ENCODE measurements at places on chromosomes 6 and 20. TPM values are rescaled to one million over a fixed set of nuclear protein-coding genes. Genes with fewer than 3 reads are reported as not detected.

The GPX5 gene
- total RNA-seq, result not detected

The OPRL1 gene
- 0.78 TPM for total RNA-seq

The RPRD1B gene
- total RNA-seq, result 25.6 TPM

The WASF1 gene
- total RNA-seq, result 9.8 TPM

The HMGN3 gene
- 64.5 TPM for total RNA-seq

The MYL9 gene
- 20.2 TPM for total RNA-seq

The KCNK16 gene
- not detected for total RNA-seq

The EDEM2 gene
- total RNA-seq, result 48.8 TPM

The CST4 gene
- not detected for total RNA-seq

The ENPP5 gene
- not detected for total RNA-seq

The FOXC1 gene
- total RNA-seq, result 9.5 TPM

Measured in A549 treated with CORT108297 at 1 μM for 4 hours (cell line).